ENCODE measurements at places on chromosomes 11 and 22. TPM values are rescaled to one million over a fixed set of nuclear protein-coding genes. Genes with fewer than 3 reads are reported as not detected.

CARD10 gene
- not detected for total RNA-seq

NDUFA6 gene
- total RNA-seq, result 73.6 TPM

SLC22A8 gene
- not detected for total RNA-seq

TRIM6 gene
- 0.44 TPM for total RNA-seq

GAS2 gene
- total RNA-seq, result 2.6 TPM

ANO1 gene
- not detected for total RNA-seq
